GM23338 (cell line): ENCODE measurements at places on chromosomes 13 and 19. TPM values are rescaled to one million over a fixed set of nuclear protein-coding genes. Genes with fewer than 3 reads are reported as not detected.

KLF12 gene
- total RNA-seq: 6.1 and 7.7 TPM in 2 replicates

GRCh38 chr13:93004919-93005318 is 221.7 kb upstream of the GPC6 start:
- DNase-seq: peak; percentile 59

- peak; percentile 79 for DNase-seq
Observed at GRCh38 chr19:44644402-44645016, 799 bp downstream of the PVR start.

TPRX1 gene
- 0.19 and 0.28 TPM in 2 replicates for total RNA-seq

DNA sequence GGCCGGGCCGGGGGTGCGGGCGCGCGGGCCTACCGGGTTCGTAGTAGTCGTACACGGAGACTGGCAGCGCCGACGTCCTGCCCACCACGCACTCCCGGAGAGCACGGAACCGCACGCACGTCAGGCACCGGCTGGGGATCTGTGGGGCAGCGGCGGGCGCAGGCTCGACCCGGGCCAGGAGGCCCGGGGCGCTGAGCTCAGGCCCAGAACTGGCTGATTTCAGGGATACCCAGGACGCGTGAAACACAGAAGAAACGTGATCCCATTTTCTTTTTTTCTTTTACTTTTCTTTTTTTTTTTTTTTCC is 9.0 kb downstream of the F2RL3 start:
- DNase-seq: no peak

DNA sequence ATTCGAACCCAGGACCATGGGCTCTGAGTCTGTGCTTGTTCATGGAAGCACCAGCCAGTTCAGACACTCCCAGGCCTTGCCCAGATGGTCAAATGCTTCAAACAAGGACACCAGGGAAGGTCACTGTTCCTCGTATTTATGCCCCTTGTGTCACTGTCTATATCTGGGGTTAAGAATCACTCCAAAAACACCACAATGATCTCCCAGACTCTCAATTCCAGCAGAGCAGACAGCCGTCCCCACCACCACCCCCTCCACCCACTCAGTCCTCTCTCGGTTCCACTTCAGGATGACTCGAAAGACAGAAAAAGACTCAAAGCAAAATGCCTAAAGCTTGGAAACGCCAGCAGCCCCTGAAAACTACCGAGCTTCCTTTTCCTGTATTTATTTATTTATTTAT is 79.0 kb downstream of the INSR start:
- no peak for DNase-seq

ITPKC gene
- total RNA-seq: 9.8 and 12.6 TPM in 2 replicates

SOX1 gene
- total RNA-seq: 0.04 and 0.17 TPM in 2 replicates

DNA sequence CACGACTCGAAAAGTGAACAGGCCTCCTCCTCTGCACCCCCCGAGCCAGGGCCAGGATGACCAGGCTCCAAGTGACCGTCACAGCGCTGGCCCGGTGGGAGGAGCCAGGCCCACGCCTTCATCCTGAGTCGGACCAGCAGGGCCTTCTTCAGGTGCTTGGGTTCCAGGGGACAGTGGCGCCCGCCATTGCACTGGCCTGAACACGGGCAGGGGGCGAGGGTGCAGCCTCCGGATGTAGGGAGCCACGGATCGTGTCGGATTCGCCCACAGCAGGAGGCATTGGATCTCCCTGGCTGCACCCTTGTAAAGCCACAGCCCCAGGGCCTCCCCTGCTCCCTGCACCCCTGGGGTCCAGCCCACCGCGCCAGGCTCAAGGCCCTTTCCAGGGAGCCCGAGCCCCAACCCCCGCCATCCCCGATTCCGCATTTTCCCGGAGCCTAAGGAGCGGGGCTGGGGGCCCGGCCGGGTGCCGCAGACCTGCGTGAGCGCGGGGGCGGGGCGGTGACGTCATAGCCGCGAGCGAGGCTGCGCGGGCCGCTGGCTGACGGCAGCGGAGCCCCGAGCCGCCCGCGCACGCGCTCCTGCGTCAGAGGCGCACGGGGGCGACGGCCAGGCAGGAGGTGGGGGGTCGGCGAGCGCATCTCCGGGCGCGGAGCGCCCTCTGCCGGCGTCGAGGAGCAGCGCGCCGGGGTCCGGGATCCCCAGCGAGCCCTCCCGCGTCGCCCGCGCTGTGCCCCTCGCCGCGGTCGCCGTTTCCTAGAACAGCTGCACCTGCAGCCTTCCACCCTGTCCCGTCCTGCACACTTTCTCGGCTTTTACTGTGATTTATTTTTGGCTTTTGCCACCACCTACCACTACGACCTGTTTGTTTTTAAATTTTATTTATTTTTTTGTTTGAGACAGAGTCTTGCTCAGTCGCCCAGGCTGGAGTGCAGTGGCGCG is 1.5 kb upstream of the ATP5F1D start:
- peak; percentile 94 for DNase-seq

GRCh38 chr13:35136585-35136984 is 194.5 kb downstream of the NBEA start:
- no peak for DNase-seq

- DNase-seq: no peak
Observed at GRCh38 chr13:29935309-29935981, 85.0 kb upstream of the UBL3 start.

DNA sequence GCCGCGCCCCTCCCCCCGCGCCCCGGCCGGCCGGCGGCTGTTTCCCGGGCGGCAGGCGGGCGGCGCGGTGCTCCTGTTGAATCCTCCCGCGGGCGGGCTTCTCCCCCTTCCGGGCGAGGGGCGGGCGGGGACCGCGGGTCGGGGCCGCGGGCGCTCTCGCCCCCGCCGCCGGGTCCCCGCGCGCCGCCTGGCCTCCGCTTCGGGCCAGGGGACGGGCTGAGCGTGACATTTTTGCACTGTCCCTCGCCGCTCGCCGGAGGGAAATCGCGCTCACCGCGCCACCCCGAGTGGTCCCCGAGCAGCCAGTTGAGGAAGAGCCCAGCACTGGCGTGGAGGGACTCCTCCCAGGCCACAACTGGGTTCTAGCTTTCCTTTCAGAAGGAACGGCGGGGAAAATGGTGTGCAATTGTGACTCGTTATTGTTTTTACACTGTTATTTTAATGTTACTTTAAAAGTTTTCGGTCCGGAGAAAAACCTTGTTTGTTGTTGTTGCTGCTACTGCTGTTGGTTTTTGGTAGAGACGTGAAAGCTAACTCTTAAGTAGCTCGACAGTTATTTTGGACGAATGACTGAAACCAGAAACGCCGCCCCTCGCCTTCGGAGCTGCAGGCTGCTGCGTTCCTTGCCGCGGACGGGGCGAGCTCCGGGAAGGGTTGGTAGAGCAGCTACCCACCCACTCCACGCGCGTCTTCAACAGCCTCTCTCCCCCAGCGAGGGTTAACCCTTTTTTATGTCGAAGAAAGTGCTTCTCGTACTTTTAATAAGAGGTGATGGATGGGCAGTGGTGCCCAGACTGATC is 959 bp downstream of the PDS5B start:
- peak; percentile 76 for DNase-seq

SMAD9 gene
- 1.3 and 1.4 TPM in 2 replicates for total RNA-seq

DNA sequence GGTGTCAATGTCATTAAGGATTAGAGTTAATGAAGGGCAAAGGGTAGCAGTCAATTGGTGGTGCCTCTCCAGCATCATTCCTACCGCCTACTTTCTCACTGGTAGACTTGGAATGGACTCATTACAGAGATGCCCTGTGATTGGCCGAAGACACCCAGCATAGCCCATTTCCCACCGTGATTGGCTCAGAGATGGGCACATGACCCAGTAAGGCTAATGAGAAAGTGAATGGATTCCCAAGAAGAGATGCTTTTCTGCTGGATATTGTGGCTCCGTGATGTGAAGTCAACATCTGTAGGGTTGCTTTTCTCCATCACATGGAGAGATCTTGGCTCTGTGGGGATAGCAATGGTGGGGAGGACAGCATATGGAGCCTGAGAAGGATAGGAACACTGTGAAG is 11.6 kb downstream of the VSIG10L start:
- no peak for DNase-seq

CTXN1 gene
- total RNA-seq: 52.4 and 53.1 TPM in 2 replicates

DNA sequence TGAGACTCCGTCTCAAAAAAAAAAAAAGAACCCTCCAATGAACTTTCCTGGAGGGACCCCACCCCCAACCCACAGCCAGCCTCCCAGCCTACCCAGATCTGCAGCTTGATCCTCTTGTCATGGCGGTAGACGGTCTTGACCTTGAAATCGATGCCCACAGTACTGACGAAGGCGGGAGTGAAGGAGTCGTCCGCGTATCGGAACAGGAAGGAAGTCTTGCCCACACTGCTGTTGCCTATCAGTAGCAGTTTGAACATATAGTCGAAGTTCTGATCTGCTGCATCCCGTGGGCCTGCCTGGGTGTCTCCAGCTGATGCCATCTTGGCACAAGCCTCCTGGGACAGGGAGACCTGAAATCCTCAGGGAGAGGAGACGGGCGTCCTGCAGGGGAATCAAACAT is 2.4 kb downstream of the RAB3D start:
- no peak for DNase-seq

DNA sequence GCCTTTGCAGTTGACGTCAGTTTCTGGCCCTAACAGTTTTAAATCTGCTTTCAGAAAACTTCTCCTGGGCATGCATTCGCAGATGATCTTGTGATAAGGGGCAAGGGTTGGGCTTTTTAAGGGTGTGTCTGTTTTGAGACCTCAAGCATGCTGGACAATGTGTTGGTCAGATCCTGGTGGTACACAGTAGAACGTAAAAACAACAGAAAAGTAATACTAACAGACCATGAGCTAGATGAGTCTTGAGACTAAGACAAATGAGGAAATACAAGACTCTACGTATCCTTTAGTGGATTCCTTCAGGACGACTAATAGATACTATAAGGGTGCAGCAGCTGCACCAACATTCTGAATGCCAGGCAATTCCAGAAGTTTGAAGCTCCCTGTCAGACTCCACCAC is 237.6 kb downstream of the DNAJC15 start:
- DNase-seq: no peak

DNA sequence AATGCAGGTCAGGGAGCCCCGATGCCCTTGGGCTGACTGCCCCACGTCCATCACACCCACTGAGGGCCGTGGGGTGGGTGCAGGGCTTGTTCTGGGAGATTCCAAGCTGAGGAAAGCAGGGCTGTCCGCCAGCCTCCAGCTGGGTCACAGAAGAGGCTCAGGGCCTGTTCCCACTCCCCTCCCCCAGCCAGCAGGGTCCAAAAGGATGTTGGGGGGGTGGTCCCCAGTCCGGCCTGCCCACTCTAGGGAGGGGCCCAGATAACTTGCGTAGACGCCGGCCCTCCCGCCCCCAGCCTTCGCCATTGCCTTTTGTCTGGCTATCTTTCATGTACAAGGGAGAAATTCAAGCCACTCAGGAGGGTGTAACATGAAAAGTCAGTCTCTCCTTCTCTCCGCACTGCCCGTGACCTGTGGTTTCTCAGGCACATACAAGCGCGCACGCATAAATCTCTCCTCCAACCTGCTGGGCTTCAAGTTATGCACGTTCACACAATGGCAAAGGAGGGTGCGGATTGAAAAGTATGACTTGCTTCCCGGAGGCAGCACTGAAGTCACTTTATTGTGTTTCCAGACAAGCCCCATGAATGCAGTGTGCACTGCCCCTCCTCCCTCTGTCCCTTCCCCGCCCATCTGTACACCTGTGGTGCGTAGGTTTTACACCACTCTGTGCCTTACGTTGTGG is 20.2 kb downstream of the CARM1 start:
- DNase-seq: peak; percentile 51

- DNase-seq: no peak
Observed at GRCh38 chr19:19597809-19598306, 20.6 kb downstream of the PBX4 start.

DNA sequence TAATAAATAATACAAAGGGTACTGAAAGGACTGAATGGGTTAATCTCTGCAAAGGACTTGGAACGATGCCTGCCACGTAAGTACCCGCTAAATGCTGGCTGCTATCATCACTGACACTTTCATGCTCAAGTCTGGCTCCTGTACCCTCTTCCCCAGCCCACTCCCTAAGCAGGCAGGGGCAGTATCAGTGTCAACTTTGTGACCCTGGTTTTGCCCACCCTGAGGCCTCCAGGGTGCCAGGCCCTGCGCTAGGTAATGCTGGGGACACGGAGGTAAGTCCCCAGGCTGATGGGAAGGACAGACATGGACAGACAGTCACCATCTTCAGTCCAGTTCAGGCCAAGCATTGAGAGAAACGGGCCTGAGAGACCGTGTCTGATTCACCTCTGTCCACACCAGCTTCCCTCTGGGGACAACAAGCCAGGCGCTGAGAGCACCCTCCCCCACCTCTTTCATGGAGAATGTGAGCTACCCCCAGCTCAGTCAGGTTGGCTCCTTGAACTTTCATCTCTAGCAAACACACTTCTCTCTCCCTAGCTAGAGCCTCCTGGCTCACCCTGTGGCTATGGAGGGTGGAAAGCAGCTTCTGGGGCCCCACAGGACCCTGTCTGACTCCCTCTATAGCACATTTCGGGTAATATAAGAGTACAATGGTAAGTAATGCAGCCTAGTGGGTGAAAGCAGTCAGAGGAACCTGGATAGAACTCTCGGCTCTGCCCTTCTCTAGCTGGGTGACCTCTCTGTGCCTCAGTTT is 800 bp downstream of the ETFB start:
- DNase-seq: peak; percentile 39

DNA sequence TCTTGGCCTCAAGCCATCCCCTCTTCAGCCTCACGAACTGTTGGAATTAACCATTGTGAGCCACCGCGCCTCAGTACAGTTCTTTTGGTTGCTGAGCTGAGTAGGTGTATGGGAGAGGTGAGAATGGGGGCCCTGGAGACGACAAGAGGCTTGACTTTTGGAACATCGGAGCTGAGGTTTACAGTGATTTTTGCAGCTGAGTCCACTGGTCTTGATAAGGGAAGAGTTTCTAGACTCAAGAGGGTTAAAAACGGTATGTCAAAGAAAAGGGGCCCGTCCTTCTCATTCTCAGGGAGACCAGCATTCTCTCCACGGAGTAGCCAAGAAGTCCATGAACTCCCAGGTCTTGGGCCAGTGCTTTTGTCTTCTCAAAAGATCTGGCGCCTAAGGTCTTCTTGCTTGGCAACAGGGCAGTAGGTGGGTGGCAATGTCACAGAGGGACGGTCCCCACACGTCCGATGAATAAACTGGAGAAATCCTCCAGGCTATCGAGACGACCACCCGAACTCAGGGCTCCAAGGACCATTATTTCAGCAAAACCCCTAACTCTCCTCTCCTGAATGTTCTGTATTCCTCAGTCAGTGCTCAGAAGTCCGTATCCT is 6.4 kb upstream of the QTRT1 start:
- no peak for DNase-seq

DNA sequence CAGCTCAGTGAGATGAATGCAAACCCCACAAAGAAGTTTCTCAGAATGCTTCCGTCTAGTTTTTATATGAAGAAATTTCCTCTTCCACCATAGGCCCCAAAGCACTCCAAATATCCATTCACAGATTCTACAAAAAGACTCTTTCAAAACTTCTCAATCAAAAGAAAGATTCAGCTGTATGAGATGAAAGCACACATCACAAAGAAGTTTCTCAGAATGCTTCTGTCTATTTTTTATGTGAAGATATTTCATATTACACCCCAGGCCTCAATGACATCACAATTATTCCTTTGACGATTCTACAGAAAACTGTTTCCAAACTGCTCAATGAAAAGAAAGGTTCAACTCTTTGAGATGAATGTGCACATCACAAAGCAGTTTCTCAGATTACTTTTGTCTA is 1819.4 kb downstream of the UQCRFS1 start:
- no peak for DNase-seq
